Uterus (tissue), 4 donors: ENCODE measurements at places on chromosomes 5 and 9. TPM values are rescaled to one million over a fixed set of nuclear protein-coding genes. Genes with fewer than 3 reads are reported as not detected.

DNA sequence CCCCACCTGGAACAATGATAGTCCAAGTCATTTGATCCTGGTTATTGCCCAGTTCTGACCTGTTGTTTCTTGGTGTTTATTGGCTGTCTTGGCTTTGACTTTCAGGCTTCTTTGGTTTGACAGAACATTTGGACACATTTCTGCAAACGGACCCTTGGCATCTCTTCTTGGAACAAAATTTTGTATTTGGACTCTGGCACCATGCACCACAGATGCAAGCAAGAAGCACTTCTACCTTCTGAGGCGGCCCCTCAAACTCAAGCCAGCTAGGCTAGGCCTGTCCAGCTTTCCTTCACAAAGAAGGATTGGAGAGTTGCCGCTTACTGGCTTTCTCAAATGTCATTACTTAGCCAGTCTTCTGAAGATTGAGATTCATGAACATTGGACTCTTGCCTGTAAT is 23.1 kb upstream of the FGF10 start:
- H3K36me3 ChIP-seq: no peaks in the 10 kb centered on the region
- H3K4me3 ChIP-seq: no peak overlapping the region
- no peak overlapping the region for H3K27ac ChIP-seq
- H3K4me1 ChIP-seq: no peaks in the 10 kb centered on the region
- H3K27me3 ChIP-seq: no peaks in the 10 kb centered on the region

DNA sequence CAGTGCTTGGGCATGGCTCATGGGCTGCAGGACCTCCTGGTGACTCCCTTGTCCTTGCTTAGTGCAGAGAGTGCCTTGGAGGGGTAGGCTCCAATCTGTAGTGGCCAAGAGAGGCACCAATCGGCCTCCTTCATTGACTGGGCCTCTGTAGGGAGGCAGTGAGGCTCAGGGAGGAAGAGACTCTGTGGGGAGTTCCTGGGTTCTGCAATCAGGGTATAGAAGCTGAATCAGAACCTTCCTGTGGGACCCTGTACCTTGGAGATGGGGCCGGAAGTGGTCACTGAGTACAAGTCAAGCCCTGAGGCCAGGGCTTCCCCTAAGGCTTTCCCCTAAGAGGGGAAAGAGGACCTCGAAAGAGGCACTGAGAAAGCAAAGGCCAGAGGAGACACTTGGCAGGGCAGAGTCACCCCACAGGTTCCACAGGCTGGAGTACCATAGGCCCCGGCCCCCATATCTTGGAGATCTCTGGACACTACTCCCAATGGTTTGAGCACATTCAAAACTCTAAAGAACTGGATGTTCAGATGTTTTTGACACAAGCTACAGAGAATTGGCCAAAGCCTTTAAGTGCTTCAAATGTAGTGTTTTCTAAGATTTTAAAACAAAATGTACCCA is 190.5 kb downstream of the HSPA4 start:
- H3K4me1 ChIP-seq: no peaks in the 10 kb centered on the region
- no peak for DNase-seq
- H3K4me3 ChIP-seq: no peak overlapping the region
- no peak overlapping the region for H3K27ac ChIP-seq

The TGFBR1 gene
- 27.1 TPM for total RNA-seq

GRCh38 chr9:16046713-16047112 is 493.9 kb downstream of the CCDC171 start:
- H3K36me3 ChIP-seq: no peaks in the 10 kb centered on the region
- H3K27me3 ChIP-seq: no peaks in the 10 kb centered on the region
- no peaks in the 10 kb centered on the region for H3K4me1 ChIP-seq
- no peak for DNase-seq
- no peak overlapping the region for H3K4me3 ChIP-seq

GRCh38 chr5:1343931-1344901 is 683 bp downstream of the CLPTM1L start:
- peak overlapping the region; percentile 59 for H3K4me3 ChIP-seq
- DNase-seq: no peak
- H3K4me1 ChIP-seq: peaks cover 17% of the 10 kb centered on the region
- peak overlapping the region; percentile 15 for H3K27ac ChIP-seq
- no peaks in the 10 kb centered on the region for H3K27me3 ChIP-seq

GRCh38 chr9:123300554-123300953 is 32.2 kb upstream of the STRBP start:
- no peak overlapping the region for H3K27ac ChIP-seq
- DNase-seq: no peak
- H3K4me3 ChIP-seq: no peak overlapping the region
- no peaks in the 10 kb centered on the region for H3K4me1 ChIP-seq
- no peaks in the 10 kb centered on the region for H3K27me3 ChIP-seq
- H3K36me3 ChIP-seq: no peaks in the 10 kb centered on the region

- no peak overlapping the region for H3K27ac ChIP-seq
- no peaks in the 10 kb centered on the region for H3K36me3 ChIP-seq
- H3K27me3 ChIP-seq: no peaks in the 10 kb centered on the region
- no peak overlapping the region for H3K4me3 ChIP-seq
- no peaks in the 10 kb centered on the region for H3K4me1 ChIP-seq
Measured at GRCh38 chr9:27655441-27655840, 82.2 kb upstream of the C9orf72 start.

- no peak overlapping the region for H3K27ac ChIP-seq
- H3K36me3 ChIP-seq: no peaks in the 10 kb centered on the region
- no peaks in the 10 kb centered on the region for H3K4me1 ChIP-seq
- H3K27me3 ChIP-seq: peaks cover 3% of the 10 kb centered on the region
- DNase-seq: no peak
- H3K4me3 ChIP-seq: no peak overlapping the region
Measured at GRCh38 chr5:19767987-19768386, 220.0 kb downstream of the CDH18 start.

DNA sequence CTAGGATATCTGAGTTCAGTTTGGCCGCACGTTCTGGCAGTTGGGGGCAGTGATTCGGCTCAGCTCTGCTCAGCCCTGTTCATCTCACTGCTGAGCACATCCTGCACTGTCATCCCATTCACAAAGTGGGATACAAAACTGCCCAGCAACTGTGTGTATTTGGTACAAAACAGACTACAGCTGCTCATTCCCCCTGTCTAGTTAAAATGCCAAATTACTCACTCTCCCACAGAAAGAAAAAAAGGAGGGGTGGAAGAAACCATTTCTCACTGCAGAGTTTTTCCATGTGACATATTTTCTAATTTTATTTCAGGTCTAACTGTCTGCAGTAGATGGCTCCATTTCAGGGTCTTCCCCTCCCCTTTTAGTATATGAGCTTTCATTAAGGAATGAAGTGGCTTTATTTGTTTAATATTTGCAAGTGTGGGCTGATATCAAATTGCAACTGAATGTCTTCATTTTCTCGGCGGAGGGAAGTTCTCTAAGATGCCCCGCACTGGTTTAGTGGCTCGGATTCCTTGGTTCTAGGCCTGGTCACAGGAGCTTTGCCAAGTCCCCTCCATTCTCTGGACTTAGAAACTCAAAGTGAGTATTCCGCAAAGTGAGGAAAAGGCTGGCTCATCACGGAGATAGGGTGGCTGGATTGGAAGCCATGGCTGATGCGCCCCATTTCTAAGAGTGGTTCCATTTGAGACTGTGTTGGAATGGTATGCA is 14.7 kb downstream of the COL15A1 start:
- no peaks in the 10 kb centered on the region for H3K4me1 ChIP-seq
- peak; percentile 68 for DNase-seq
- peak overlapping the region; percentile 7 for H3K4me3 ChIP-seq
- no peaks in the 10 kb centered on the region for H3K36me3 ChIP-seq

The NPDC1 gene
- total RNA-seq: 221 TPM

The MSX2 gene
- total RNA-seq: 7.5 TPM

DNA sequence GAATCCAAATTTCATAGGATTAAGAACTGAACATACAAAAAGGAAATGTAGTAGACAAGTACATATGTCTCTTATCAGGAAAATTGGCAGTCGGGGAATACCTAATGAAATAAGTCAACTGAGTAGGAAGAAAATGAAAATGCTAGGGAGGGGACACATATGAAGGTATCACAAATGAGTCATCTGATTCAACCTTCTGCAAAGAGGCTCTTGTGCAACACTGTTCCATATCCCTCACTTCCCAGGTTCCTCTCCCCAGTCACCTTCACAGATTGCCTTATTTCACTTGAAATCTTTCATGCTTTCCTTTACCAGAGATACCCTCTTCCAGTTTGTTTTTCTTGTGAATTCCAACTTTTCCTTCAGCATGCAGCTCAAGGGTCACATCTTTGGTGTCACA is 139.0 kb downstream of the RFX3 start:
- DNase-seq: no peak
- H3K27me3 ChIP-seq: no peaks in the 10 kb centered on the region
- no peaks in the 10 kb centered on the region for H3K4me1 ChIP-seq
- no peak overlapping the region for H3K27ac ChIP-seq

DNA sequence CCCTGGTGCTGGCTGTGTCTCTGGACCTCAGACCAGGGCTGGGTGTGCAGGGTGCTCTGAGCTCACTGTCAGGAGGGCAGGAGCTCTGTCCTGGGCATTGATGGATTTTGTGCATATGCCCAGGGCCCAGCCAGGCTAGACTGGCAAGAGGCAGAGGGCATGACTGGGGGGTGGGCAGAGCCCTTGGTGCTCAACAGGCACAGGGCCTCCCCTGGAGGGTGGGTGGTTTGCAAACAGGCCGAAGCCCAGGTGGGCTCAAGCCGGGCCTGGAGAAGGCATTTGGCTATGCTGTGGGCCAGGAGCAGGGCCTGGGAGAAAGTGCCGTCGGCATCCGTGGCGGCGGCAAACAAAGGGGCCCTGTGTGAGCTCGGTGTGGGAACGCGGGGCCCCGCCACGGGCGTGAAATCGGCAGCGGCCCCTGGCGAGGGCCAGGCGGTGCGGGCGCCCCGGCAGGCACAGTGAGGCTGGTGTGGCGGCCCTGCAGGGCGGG is 1.9 kb upstream of the NRARP start:
- H3K4me3 ChIP-seq: no peak overlapping the region
- H3K36me3 ChIP-seq: no peaks in the 10 kb centered on the region
- H3K4me1 ChIP-seq: peaks cover 38% of the 10 kb centered on the region
- DNase-seq: no peak
- peak overlapping the region; percentile 81 for H3K27ac ChIP-seq
- peaks cover 16% of the 10 kb centered on the region for H3K27me3 ChIP-seq

- H3K4me3 ChIP-seq: no peak overlapping the region
- H3K4me1 ChIP-seq: no peaks in the 10 kb centered on the region
- no peak overlapping the region for H3K27ac ChIP-seq
- H3K36me3 ChIP-seq: no peaks in the 10 kb centered on the region
- DNase-seq: no peak
Measured at GRCh38 chr9:72661401-72662135, 140.2 kb downstream of the TMC1 start.
